Left forelimb (tissue), 1 donor: ENCODE measurements at places on chromosomes 5 and 9.

DNA sequence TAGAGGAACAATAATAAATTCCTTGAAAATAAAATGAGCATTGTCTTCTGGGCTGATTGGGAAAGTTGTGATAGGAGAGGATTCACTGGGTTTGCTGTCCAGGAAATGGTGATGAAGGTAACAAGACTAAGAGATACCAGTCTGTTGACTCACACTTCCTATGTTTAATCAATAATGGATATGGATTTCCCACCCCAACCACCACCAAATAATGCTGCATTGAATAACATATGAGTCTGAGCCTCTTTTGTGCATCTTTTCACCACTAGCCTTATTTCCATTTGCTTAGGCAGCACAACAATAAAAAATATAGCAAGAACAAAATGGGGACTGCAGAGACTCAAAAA is 120.2 kb upstream of the NFIB start:
- no peak for DNase-seq

DNA sequence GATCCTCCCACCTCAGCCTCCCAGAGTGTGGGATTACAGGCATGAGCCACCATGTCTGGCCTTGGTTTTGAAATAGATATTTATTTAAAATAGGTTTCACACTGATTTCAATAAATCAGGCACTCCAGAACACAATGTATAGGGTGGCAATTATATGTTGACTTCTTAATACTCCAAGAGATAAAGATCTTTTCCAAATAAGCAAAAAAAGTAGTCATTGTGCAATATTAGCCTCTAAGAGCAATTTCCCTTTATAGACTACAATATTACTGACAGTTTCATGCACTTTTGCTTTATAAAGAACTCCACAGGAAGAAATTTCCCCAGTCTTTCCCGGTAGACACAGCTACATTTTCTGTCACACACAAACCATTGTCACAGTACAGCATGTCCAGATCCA is 23.4 kb upstream of the RUFY1 start:
- DNase-seq = no peak

DNA sequence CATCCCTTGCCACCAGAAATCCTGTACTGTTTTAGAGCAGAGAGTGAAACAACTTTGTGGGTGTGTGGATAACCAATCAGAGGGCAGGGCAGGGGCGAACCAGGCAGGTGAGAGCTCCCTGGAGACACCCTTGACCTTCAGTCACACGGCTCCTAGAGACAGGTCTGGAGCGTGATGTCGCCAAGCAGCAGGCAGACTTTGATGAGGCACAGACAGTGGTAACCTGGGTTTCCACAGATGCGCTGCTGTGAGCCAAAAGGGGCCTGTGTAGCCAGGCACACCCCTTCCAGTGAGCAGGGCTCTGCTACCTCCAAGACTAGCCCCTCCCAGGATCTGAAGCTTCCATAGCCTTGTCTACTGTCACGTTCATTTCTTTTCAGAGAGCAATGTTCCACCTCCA is 317.8 kb upstream of the ADCY2 start:
- no peak for DNase-seq

- no peak for DNase-seq
Observed at GRCh38 chr9:98468567-98469239, 213.3 kb upstream of the TBC1D2 start.

DNA sequence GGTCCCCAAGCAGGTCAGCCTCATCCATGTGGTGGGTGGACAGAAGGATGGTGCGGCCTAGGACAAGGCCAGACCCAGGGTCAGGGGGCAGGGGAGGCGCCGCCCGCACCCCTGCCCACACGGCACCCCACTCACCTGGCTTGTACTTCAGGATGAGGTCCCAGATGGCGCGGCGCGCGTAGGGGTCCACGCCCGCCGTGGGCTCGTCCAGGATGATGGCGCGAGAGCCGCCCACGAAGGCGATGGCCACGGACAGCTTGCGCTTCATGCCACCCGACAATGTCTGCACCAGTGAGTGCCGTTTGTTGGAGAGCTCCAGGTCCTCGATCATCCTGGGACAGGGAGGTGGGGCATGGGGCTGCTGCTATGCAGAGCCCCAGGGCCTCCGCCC is 12.5 kb downstream of the ABCA2 start:
- no peak for DNase-seq

GRCh38 chr5:156383510-156384265 is 56.7 kb downstream of the SGCD start:
- DNase-seq = no peak

DNA sequence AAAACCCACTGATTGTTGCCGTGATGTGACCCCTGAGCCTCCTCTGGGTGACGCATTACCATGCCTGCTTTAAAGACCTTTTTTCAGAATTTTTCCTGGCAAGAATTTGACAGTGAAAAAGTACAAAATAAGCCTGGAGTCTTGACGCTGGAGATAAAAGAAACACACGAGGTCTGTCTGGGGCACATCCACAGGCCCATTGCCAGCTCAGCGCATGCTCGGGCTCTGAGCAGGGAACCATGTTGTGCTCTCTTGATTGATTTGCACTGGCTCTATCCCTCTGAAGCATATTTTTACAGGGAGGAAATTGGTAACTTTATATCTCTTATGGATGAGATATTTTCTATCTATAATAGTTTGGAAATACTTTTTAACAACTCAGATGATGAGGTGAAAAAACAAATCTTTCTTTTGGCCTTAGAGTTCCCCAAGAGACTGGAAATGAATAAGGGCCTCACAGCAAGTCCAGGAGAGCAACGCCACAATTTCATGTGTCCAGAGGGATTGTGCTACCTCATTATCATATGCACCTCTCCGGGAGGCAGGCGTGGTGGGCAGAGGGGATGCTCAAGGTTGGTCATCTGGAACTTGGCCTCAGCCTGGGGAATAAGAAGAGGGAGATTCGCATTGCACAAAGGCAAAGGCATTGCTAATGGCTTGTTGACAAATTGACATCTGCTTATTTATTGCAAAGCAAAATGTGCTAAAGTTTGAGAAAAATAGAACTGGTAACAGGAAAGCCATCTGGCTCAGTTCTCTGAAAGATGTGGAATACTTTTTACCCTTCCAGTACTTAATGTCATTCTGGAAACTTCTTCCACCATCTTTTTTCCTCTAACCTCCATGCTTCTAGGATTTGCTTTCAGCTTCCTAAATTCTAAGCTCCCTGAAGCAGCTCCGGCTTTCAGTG is 183.8 kb downstream of the PJA2 start:
- no peak for DNase-seq
